ENCODE measurements at places on chromosomes 2 and 18. TPM values are rescaled to one million over a fixed set of nuclear protein-coding genes. Genes with fewer than 3 reads are reported as not detected.

GRCh38 chr2:118576109-118576855 is 271.2 kb downstream of the EN1 start:
- no peak overlapping the region for H3K27ac ChIP-seq
- no peak overlapping the region for H3K4me3 ChIP-seq
- no peaks in the 10 kb centered on the region for H3K36me3 ChIP-seq
- H3K27me3 ChIP-seq, result no peaks in the 10 kb centered on the region
- no peak for DNase-seq

DNA sequence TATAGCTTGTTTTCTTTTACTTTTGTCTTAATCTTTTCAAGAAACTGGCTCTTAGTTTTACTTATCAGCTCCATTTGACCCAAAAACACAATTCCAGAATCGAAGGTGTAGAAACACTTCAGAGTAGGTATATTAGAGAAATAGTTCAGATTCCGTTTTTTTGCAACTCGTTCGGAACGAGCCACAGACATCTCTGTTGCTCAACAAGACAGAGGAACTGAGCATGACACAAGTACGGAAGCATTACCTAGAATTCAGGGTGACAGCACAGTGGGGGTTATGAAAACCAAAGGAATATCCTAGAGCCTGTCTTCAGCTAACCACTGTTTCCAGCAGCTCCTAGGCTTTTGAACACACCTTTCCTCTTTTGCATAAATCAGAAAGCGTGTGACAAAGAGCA is 5.0 kb downstream of the HRH4 start:
- no peaks in the 10 kb centered on the region for H3K36me3 ChIP-seq
- H3K27ac ChIP-seq, result no peak overlapping the region
- no peaks in the 10 kb centered on the region for H3K4me1 ChIP-seq
- no peaks in the 10 kb centered on the region for H3K27me3 ChIP-seq
- no peak for DNase-seq
- no peak overlapping the region for H3K4me3 ChIP-seq

GRCh38 chr2:8754106-8754776 is 72.4 kb downstream of the ID2 start:
- H3K27ac ChIP-seq, result no peak overlapping the region
- DNase-seq, result no peak
- H3K36me3 ChIP-seq, result no peaks in the 10 kb centered on the region
- H3K4me1 ChIP-seq, result no peaks in the 10 kb centered on the region

- no peak overlapping the region for H3K4me3 ChIP-seq
- no peak for DNase-seq
- peaks cover 97% of the 10 kb centered on the region for H3K4me1 ChIP-seq
- H3K36me3 ChIP-seq, result no peaks in the 10 kb centered on the region
Observed at GRCh38 chr2:108615480-108616090, 81.3 kb downstream of the LIMS1 start.

GRCh38 chr2:62505750-62506420 is at the start of gene TMEM17:
TSS of gene TMEM17 (minus strand) at chr2:62506195. CDS start at chr2:62506129, 66 bp downstream.
- DNase-seq, result peak; percentile 87
- peaks cover 13% of the 10 kb centered on the region for H3K4me1 ChIP-seq
- H3K27ac ChIP-seq, result peak within 1 kb of the TSS; percentile 93
- H3K4me3 ChIP-seq, result peak within 1 kb of the TSS; percentile 37

DNA sequence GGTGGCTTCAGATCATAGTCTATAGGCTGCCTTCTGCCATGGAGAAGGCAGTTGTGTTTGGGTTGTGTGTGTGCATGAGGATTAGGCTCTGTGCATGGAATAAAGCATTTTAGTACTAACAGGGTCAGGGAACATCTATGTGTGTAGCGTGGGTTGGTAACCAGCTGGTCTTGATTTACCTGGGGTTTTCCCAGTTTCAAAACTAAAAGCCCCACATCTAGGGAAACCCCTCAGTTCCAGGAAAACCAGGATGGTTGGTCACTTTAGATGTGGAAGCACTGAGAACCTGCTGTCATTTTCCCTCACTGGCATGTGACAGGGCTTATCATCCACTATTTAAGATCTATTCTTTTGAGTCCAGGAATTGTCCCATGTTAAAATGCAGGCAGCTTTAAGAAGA is 116.3 kb downstream of the POLE4 start:
- H3K36me3 ChIP-seq, result no peaks in the 10 kb centered on the region
- H3K27me3 ChIP-seq, result no peaks in the 10 kb centered on the region
- H3K4me3 ChIP-seq, result no peak overlapping the region

GRCh38 chr2:173630425-173631126 is 275.9 kb downstream of the CDCA7 start:
- no peak for DNase-seq
- H3K4me3 ChIP-seq, result no peak overlapping the region
- no peaks in the 10 kb centered on the region for H3K4me1 ChIP-seq
- no peaks in the 10 kb centered on the region for H3K27me3 ChIP-seq
- H3K27ac ChIP-seq, result peak overlapping the region; percentile 8

GRCh38 chr18:57803103-57803969 is at the start of gene ATP8B1:
TSS of gene ATP8B1 (minus strand) at chr18:57803315. CDS start at chr18:57731807, 71,508 bp downstream.
- peak within 1 kb of the TSS; percentile 79 for H3K4me3 ChIP-seq
- H3K27me3 ChIP-seq, result peaks cover 33% of the 10 kb centered on the region
- peaks cover 9% of the 10 kb centered on the region for H3K4me1 ChIP-seq
- H3K27ac ChIP-seq, result peak within 1 kb of the TSS; percentile 91

DNA sequence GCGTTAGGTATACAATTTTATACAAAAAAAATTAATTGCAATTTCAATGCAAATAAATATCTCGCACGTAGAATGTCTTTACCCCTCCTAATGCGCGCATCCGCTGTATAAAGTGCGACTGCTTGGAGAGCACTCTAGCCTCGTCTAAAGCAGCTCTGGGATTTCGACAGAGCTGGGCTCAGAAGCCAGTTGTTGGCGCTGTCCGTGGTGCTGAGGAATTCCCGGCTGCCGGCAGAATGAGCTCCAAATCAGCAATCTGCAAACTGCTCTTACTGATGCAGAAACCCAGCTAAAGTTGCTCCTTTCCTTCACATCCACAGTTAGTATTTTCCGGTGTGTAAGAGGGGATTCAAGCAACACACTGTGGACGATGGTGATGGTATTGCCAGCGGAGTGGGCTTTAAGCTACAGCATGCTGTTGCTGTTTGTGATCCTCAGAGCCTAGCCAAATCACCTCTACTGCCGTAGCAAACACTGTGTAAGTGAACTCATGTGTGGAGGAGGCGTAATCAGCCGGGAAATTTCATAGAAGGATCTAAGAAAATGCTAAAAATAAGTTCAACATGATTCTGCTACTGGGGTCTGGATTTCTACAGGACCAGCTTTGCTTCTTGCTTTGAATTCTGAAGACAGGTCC is at the start of gene VWC2L:
TSS of gene VWC2L (plus strand) at position 137 of the 637 bp plus-strand sequence. CDS start 3,140 bp downstream, outside the sequence.
- DNase-seq, result peak; percentile 20
- no peak within 1 kb of the TSS for H3K4me3 ChIP-seq
- H3K4me1 ChIP-seq, result no peaks in the 10 kb centered on the region
- H3K27ac ChIP-seq, result no peak within 1 kb of the TSS
- no peaks in the 10 kb centered on the region for H3K36me3 ChIP-seq

- no peaks in the 10 kb centered on the region for H3K4me1 ChIP-seq
- H3K4me3 ChIP-seq, result no peak overlapping the region
- no peaks in the 10 kb centered on the region for H3K27me3 ChIP-seq
- H3K36me3 ChIP-seq, result no peaks in the 10 kb centered on the region
- no peak for DNase-seq
Observed at GRCh38 chr18:7789856-7790552, 222.9 kb downstream of the PTPRM start.

Gene INO80C
- total RNA-seq, result 10.2 TPM

Gene PLGLB2
- total RNA-seq, result 8.8 TPM

DNA sequence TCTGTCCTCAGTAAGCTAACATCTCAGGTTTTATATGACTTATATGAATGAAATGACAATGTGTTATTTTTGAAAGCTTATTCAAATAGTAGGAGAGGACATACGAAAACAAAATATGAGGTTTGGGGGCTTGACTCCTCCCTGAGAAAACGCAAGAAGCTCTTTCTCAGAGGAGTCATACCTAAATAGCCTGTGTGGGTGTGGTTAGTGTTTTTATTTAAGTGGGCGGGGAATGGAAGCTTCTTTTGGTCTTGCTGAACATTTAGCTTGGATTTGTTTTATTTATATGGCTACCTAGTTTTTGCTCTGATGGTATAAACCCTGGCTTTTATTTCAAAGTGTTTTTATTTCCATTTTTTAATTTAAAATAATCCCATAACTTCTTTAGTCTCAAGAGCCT is 72.1 kb upstream of the DSG1 start:
- H3K36me3 ChIP-seq, result no peaks in the 10 kb centered on the region
- no peaks in the 10 kb centered on the region for H3K27me3 ChIP-seq
- DNase-seq, result no peak
- peaks cover 34% of the 10 kb centered on the region for H3K4me1 ChIP-seq

Gene CAPN13
- 62.1 TPM for total RNA-seq

GRCh38 chr2:14677039-14677438 is 44.5 kb downstream of the LRATD1 start:
- DNase-seq, result no peak
- no peak overlapping the region for H3K4me3 ChIP-seq
- H3K4me1 ChIP-seq, result no peaks in the 10 kb centered on the region
- H3K36me3 ChIP-seq, result no peaks in the 10 kb centered on the region

- no peak overlapping the region for H3K27ac ChIP-seq
- no peak for DNase-seq
- no peaks in the 10 kb centered on the region for H3K27me3 ChIP-seq
- no peaks in the 10 kb centered on the region for H3K4me1 ChIP-seq
Observed at GRCh38 chr2:231336236-231336635, 59.3 kb upstream of the B3GNT7 start.

- no peaks in the 10 kb centered on the region for H3K36me3 ChIP-seq
- no peak for DNase-seq
- no peak overlapping the region for H3K27ac ChIP-seq
- no peaks in the 10 kb centered on the region for H3K27me3 ChIP-seq
- H3K4me3 ChIP-seq, result no peak overlapping the region
Observed at GRCh38 chr18:13363359-13363758, 144.8 kb downstream of the LDLRAD4 start.

- H3K27me3 ChIP-seq, result no peaks in the 10 kb centered on the region
- H3K36me3 ChIP-seq, result no peaks in the 10 kb centered on the region
- H3K27ac ChIP-seq, result no peak overlapping the region
- H3K4me3 ChIP-seq, result no peak overlapping the region
Observed at GRCh38 chr18:8899000-8899399, 193.6 kb downstream of the MTCL1 start.

Gene NXPH2
- total RNA-seq, result not detected

GRCh38 chr2:15539999-15540398 is 21.1 kb downstream of the NBAS start:
- no peak overlapping the region for H3K27ac ChIP-seq
- DNase-seq, result no peak
- H3K36me3 ChIP-seq, result no peaks in the 10 kb centered on the region

DNA sequence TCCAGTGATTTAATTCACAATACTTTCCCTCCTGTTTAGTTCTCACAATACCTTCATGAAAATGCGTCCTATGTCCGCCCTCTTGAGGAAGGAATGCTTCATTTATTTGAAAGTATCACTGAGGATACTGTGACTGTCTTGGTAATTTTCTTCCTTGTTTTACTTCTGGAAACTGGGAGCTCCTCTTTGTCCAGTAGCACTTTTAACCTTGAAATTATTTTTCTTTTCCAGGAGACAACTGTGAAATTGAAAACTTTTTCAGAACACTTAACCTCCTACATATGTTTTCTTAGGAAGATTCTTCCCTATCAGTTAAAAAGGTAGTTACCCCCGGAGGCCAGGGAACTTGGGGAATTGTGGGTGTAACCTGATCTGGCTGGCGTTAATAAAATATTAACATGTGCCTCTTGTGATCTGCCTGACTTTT is 58.9 kb upstream of the STON1 start:
- no peak for DNase-seq
- H3K27ac ChIP-seq, result peak overlapping the region; percentile 8
- H3K4me1 ChIP-seq, result peaks cover 4% of the 10 kb centered on the region
- H3K4me3 ChIP-seq, result no peak overlapping the region
- no peaks in the 10 kb centered on the region for H3K36me3 ChIP-seq

GRCh38 chr2:44596537-44597320 is 235.0 kb downstream of the CAMKMT start:
- H3K27me3 ChIP-seq, result no peaks in the 10 kb centered on the region
- no peaks in the 10 kb centered on the region for H3K4me1 ChIP-seq
- no peak for DNase-seq
- H3K36me3 ChIP-seq, result no peaks in the 10 kb centered on the region
- no peak overlapping the region for H3K27ac ChIP-seq
- no peak overlapping the region for H3K4me3 ChIP-seq

Gene DLX1
- total RNA-seq, result not detected

Gene WDCP
- total RNA-seq, result 4.0 TPM

GRCh38 chr2:148554459-148555247 is 89.9 kb upstream of the EPC2 start:
- no peaks in the 10 kb centered on the region for H3K27me3 ChIP-seq
- H3K36me3 ChIP-seq, result no peaks in the 10 kb centered on the region
- H3K4me3 ChIP-seq, result no peak overlapping the region
- H3K4me1 ChIP-seq, result no peaks in the 10 kb centered on the region

DNA sequence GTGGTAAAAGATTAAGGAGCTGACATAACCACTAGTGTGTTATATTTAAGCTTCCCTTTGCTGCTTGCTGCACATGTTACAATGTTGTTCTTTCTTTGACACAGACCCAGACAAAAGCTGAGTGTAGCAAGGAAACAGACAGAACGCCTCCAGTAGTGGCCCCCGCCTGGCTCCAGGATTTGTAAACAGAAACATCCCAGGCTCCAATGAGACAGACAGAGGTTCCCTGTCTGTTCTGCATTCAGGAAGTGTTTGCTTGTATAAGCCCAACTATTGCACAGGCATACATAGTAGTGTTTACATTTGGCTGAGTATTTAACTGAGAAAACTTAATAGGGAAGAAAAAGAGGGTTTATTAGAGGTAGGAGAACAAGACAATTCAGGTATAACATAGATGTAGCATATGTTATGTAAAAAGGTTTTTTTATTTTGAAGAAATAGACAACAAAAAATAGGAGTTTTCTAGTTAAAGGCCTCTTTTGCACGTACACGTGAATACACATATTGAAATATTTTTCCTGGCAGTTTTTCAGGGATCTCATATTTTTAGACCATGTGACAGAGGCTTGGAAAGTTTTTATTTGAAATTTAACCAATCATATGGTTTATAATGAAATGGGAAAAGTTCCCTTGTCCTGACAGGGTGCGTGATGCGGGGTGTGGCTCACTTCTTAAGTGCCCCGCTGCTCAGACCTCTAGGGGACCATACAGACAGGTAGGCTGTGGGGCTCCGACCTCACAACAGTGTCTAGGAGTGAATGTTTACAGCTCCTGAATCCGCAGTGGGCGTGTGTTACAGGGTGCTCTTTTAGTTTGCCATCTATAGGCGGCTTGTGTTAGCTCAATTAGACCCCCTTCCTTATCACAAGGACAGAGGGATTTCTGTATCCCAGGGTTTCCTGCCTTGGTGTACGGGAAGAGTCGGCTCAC is 118.4 kb downstream of the BMPR2 start:
- H3K27ac ChIP-seq, result no peak overlapping the region
- H3K36me3 ChIP-seq, result no peaks in the 10 kb centered on the region
- peak; percentile 23 for DNase-seq
- H3K4me1 ChIP-seq, result peaks cover 13% of the 10 kb centered on the region

- H3K4me1 ChIP-seq, result no peaks in the 10 kb centered on the region
- H3K4me3 ChIP-seq, result no peak overlapping the region
- DNase-seq, result no peak
- H3K36me3 ChIP-seq, result no peaks in the 10 kb centered on the region
- H3K27ac ChIP-seq, result no peak overlapping the region
Observed at GRCh38 chr2:40113997-40114396, 334.9 kb upstream of the THUMPD2 start.

Measured in transverse colon (tissue), 4 donors.